ENCODE measurements at places on chromosomes 16 and 17. TPM values are rescaled to one million over a fixed set of nuclear protein-coding genes. Genes with fewer than 3 reads are reported as not detected.

Gene ENPP7
- polyA plus RNA-seq, result not detected

Gene CD300LB
- not detected for polyA plus RNA-seq

- DNase-seq, result no peak
These were observed 17.5 kb upstream of the MTMR4 start for GRCh38 chr17:58531661-58532554.

DNA sequence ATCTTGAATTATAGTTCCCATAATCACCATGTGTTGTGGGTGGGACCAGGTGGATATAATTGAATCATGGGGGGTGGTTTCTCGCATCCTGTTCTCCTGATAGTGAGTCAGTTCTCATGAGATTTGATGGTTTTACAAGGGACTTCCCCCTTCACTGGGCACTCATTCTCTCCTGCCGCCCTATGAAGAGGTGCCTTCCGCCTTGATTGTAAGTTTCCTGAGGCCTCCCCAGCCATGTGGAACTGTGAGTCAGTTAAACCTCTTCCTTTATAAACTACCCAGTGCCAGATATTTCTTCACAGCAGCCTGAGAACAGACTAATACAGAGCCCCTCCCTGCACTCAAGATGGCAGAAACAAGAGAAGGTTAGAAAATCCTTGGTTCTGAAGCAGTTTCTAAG, 26.4 kb downstream of the LDAF1 start:
- no peak for DNase-seq

Gene CACNA1H
- polyA plus RNA-seq, result 14.1 TPM

- DNase-seq, result no peak
These were observed 61.5 kb downstream of the SLC39A11 start for GRCh38 chr17:73030995-73031394.

DNA sequence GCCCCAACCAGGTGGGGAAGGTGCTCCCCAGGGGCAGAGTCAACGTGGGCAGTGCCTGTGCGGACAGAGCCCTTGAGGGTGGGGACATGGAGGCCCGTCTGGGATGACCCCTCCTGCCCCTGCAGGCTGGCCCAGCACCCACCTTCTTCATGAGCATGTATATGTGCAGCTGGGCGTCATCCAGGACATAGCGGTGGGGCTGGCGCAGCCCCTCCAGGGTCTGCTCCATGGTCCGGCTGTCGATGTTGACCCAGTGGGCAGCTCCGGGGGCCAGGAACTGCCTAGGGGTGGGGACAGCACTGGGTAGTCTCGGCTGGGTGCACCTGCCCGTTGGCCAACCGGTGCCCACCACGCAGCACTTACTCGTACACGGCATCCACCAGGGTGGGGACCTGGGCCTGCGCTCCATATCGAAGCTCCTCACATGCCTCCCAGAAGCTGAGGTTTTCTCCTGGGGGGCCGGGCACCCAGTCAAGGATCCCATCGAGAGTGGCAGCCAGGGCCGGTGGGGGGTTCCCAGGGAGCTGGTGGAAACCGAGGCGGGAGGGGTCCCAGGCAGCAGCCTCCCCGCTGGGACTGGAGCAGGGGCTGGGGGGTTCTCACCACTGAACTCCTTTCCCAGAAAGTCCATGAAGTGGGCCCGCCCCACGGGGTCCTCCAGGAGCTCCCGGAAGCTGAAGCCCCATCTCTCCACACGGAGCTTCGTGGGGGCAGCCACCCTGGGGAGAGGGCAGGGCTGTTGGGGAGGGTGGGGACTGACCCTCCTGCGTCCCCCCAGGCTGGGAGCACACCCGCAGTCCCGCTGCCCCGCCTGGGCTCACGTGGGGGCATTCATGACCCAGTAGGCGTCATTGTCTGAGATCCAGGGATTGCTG, 5.1 kb downstream of the RGS11 start:
- DNase-seq, result no peak

- no peak for DNase-seq
These were observed 235.1 kb downstream of the CEP112 start for GRCh38 chr17:65956814-65957213.

Gene FKBP10
- 121 TPM for polyA plus RNA-seq

DNA sequence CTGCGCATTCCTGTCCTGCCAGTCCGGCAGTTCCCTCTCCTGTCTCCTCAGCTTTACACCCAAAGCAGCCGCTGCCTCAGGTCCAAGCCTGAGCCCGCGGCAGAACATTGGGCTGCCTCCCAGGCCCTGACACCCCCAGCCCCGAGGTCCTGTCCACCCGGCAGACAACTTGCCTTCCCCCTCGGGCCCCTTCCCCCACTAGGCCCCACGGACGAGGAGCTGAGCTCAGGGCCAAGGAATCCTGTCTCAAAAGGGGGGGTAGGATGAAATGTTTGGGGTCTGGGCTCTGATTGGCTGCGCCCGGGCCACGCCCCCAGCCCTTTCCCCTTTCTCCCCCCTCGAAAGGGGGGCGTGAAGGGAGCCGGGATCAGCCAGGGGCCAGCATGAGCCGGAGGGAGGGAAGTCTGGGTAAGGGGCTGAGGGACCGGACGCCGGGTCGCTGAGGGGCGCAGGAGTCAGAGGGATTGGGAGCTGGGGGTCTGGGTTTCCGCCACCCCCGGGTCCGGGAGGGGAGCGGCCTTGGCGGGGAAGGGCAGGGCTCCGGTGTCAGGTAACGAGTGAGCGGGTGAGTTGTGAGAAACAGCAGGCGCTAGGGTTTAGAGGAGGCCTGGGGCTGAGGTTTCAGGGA, at the start of gene CTF1:
CTF1 (plus strand) TSS at position 354 of the 628 bp plus-strand sequence; CDS start at position 384, 30 bp downstream.
- no peak for DNase-seq

Gene ARL17A
- 10.0 TPM for polyA plus RNA-seq

All from A549 (cell line).